ENCODE measurements at places on chromosomes 3 and 15. TPM values are rescaled to one million over a fixed set of nuclear protein-coding genes. Genes with fewer than 3 reads are reported as not detected.

GRCh38 chr3:193520738-193521137, 34.0 kb downstream of the ATP13A4 start:
- no peak for DNase-seq
- no peak overlapping the region for H3K27ac ChIP-seq
- H3K4me3 ChIP-seq: no peak overlapping the region
- H3K27me3 ChIP-seq: no peaks in the 10 kb centered on the region

Gene GCNT3
- 11.6 TPM for total RNA-seq

DNA sequence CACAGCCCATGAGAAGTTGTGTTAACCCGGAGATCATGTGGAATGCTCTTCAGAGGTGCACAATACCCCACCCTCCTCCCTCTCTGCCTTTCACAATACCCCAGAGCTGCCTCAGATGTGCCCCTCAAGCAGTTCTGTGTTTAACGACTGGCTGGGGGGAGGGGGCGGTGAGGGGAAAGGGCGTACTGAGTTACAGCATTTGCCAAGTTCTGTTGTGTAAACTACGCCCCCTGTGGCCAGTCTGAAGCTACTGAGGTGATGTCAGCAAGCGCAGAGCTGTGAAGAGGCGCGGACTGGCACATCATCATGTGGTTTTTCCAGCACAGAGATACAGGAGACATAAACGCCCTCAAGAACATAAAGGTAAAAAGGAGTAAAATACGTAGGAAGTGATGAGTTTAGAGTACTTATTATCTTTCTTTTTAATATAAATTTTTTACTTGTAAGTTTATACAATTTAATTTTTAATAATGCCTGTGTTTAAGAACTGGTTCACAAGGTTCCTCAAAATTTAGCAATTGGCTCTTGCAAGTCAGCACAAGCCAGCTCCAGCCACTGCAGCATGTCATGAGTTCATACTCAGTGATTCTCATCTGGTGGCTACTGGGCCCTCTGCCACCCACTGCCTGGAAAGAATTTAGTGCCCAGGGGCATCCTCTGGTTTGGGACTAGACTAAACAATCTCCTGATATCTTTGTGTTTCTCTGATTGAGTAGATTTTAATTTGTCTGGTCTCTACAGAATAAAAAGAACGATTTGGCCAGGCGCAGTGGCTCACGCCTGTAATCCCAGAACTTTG, 1.7 kb downstream of the EPB42 start:
- no peaks in the 10 kb centered on the region for H3K4me1 ChIP-seq
- H3K36me3 ChIP-seq: no peaks in the 10 kb centered on the region
- peaks cover 32% of the 10 kb centered on the region for H3K27me3 ChIP-seq
- no peak for DNase-seq
- no peak overlapping the region for H3K4me3 ChIP-seq

- no peak overlapping the region for H3K27ac ChIP-seq
- no peaks in the 10 kb centered on the region for H3K36me3 ChIP-seq
- no peak overlapping the region for H3K4me3 ChIP-seq
- DNase-seq: no peak
- no peaks in the 10 kb centered on the region for H3K4me1 ChIP-seq
Measured at GRCh38 chr3:143497382-143497781, 350.9 kb downstream of the SLC9A9 start.

GRCh38 chr3:152359385-152360248, 90.9 kb downstream of the MBNL1 start:
- no peak for DNase-seq
- no peaks in the 10 kb centered on the region for H3K27me3 ChIP-seq
- H3K4me3 ChIP-seq: no peak overlapping the region
- peak overlapping the region; percentile 2 for H3K27ac ChIP-seq
- peaks cover 59% of the 10 kb centered on the region for H3K4me1 ChIP-seq

Measured in Calu3 (cell line).